GM06990 (cell line): ENCODE measurements at places on chromosomes 6 and 20.

GRCh38 chr20:47612670-47613069, 111.0 kb downstream of the NCOA3 start:
- DNase-seq: no peak

- DNase-seq: no peak
Observed at GRCh38 chr20:53937929-53938367, 132.4 kb downstream of the BCAS1 start.

- DNase-seq: no peak
Observed at GRCh38 chr6:81450180-81450579, 302.3 kb downstream of the TENT5A start.

GRCh38 chr6:10054672-10055071, 360.2 kb downstream of the TFAP2A start:
- DNase-seq: no peak

DNA sequence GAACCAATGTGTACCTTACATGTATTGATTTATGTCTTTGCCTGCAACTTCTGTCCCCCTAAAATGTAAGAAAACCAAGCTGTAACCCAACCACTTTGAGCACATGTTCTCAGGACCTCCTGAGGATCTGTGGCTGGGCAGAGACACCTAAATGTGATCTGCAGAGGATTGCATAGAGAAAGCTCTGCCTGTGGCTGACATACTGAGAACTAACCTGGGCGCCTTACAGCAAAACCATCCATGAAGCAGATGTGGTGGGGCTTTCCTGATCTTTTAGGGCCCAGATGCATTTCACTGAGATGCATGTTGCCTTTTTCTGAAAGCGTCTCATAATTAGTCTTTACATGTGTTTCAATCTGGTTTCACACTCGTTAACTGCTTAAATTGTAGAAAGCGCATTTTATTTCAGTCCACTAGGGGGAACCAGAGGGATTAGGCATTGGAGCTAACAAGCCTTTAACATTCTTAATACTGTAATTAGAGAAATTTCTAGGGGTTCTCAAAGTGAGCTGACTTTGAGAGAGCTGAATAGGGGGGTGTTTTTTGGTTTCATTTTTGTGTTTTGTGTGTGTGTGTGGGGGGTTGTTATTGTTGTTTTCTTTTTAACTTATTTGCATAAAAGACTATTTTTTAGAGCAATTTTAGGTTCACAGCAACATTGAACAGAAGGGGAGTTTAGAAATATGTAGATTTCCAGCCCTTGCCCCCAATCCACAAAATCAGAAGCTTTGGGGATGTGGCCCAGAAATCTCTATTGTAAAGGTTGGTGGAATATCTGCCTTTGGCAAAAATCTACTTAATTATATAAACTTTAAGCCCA, 50.9 kb upstream of the FAM184A start:
- DNase-seq: no peak

DNA sequence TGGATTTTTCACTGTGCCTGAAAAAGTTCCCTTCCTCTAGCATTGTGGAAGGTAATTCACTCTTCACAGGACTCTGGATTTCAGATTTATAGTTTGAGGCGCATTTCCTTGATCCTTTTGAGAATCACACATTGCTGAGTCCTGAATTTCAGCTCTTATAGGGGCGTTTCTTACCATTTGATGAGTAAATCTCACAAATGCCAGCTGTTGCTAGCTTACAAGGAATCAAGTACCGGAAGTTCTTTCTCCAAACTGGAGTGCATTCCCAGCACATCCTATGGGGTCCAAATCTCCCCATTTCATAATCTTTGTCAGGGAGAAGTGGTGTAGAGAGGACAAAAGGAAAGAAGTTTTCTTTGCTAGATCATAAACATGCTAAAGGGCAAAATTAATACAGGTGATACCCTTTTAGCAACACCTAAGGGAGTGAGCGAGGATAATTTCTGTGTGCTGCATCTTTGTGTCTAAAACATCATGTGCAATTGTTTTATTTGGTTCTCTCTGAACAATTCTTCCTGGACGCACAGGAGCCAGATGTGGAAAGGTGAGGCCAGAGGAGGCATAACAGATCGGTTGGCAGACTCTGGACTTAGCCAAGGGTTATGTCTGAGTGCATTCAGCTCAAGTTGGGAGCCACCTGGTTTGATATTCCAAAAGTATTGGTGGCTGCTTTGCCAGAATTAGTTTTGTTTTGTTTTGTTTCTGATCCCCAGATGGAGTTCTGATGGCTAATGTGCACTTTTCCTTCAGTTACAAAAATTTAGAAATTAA, 37.4 kb upstream of the EYA2 start:
- DNase-seq: no peak

DNA sequence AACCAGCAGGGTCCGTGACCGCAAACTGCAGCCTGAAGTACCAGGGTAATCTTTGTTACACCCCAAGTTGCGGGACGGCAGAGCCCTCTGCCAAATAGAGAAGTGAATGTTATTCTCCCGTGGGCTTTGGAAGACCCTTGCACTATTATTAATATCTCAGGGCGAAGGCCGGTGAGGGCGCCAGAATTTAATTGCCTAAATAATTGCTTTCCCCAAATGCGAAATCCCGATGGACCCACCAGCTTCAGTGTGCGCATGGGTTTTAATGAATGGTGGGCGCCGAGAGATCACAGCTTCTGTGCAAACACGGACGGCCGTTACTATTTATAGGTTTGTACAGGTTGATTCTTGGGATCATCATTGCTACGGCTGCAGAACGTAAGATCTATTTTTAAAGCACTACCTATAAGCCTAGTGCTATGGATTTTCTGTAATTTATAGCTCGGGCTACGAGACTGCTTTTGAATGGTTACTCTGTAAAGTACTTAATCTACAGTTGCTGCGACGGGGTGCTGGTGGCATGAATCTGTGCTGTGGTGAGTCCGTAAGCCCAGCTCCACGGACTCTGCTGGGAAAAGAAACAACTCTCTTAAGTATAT, 15.2 kb upstream of the PHACTR3 start:
- DNase-seq: no peak

DNA sequence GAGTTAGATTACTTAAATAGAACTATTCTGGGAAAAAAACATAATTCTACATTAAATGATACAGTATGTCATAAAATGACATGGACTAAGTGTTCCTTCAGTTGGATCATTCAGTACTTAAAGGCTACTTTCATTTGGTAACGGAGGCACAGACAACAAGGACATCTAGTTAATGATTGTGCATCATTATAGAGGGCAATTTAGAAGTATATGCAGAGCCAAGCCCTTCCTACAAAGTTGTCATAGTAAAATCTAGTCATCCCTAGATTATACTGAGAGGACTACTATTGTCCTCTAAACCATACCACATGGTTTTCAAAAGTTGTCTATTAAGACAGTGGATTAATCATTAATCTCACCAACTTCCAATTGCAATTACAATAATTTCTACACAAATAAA, 53.9 kb upstream of the STXBP5 start:
- DNase-seq: no peak

- DNase-seq: no peak
Observed at GRCh38 chr20:48984575-48985219, 61.4 kb upstream of the CSE1L start.

DNA sequence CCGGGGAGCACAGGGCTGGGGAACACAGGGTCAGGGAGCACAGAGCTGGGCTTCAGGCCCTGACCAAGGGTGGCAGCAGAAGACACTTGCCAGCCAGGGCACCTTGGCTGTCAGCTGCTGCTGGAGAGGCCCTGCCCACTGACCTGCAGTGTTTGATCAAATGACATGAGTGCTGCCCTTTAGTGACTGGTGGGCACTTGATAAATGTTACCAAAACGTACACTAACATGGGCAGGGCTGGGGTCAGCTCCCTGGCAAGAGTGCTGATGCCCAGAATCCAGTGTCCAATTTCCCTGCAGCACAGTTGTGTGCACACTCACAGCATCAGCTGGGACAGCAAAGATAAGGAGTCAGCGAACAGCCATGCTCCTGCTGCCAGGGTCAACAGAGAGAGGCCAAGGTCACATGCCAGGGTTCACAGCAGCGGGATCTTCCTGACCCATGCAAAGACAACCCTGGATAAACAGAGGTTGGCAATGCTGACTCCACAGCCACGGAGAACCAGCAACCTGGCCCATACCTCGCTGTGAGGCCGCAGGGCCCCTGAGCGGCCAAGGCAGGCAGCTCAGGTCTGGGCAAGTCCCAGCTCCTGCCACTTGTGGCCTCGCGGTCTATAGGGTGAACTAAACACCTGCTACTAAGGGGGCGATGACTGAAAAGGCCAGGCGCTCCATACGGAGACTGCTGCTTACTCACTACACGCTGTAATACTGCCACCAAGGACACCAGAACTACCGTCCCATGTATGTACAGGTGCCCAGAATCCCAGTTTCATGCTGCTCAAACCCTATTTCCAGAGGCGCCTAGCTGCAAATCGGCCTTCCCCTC, 46.3 kb downstream of the NINL start:
- DNase-seq: no peak

DNA sequence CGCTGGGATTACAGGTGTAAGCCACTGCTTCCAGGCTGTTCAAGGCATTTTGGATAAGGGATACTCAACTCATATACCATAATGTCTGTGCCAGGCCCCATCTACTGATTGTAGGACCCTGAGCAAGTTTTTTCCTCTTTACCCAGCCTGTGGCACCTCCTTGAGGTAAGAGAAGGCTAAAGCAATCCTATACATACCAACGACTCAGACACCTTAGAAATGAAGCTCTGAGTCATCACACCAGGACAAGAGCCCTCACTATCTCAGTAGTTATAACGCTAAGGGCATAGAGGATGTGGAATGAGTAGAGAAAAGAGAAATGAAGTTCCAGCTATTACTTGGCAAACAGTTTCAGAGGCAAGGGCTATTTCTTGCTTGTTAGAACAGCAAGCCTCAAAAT, 16.9 kb downstream of the NDRG3 start:
- DNase-seq: no peak

DNA sequence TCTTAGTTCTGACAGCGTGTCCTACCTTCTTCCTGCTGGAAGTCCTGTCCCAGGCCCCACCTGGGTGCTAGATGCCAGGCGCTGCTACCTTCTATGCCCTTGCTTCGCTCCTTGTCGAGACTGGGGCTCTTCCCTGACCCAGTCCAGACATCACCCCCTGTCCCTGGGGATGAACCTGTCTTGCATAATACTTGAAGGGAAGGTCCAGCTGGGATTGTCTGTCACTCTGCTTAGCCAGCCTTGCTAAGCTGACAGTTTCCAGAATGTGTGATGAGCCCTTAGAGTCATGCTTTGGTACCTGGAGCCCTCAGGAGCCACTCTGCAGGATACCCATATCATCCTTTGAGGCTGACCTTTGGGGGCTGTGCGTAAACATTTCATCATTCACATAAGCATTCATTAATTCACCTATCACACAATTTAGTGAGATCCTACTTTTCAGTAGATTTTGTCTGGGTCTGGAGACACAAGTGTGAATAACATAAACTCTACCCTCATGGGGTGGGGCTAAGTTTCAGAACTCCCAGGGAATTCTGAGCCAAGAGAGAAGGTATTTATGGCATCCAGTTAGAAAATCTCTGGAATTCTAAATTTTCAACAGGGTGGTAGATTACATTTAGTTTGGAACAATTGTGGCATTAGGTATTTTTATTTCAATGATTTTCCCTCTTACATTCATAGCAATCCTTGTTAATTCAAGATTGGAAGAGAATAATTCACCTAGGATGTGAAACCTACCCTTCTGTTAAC, 151.1 kb upstream of the HDAC2 start:
- DNase-seq: no peak

DNA sequence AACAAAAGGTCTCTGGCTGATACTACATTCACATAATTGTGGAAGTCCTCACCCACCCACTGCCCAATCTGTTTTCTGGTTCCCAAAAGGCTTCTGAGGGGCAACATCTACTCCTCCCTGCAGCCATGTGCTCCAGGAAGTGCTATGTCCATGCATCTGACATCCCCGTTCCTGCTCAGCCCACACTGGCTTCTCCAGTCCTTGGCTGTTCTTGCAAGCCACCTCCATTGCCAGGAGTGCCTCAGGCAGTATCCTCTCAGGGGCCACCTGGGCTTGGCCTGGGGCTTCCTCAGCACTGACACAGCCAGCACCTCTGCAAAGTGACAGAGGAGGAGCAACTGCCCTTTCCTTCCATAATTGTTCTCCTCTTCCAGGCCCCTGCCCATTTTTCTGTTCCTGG, 18.3 kb downstream of the ARHGAP18 start:
- no peak for DNase-seq

DNA sequence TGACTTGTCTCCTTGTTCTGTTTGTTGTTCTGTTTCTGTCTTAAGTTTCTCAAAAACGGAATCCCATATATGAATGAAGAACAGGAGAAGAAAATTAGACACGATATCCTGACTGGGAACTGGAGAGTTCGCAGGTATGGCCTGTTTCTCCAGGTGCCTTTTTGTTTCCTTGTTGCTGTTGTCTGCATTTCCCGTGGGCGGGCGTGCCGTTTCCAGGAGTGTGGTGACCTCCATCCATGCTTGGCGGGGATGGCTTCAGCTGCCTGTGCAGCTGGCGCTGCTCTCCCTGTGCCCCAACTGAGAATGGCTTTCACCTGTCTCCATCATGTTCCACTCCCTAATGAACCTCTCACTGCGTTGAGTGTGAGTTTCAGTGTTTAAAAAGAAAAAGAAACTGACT, 4.4 kb downstream of the PNLDC1 start:
- DNase-seq: no peak

DNA sequence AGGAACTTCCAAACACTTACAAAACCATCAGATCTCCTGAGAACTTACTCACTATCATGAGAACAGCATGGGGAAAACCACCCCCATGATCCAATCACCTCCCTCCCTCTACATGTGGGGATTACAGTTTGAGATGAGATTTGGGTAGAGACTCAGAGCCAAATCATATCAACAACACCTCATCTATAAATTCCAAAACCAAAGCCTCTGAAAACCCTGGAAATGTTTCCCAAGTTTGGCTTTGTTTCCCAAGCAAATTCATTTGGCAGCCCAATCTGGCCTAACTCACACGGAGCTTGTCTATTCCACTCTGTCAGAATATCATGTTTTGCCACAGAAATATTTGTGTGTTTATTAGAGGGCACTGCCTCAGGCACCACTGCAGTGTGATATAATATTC, 142.6 kb downstream of the COL9A1 start:
- no peak for DNase-seq

DNA sequence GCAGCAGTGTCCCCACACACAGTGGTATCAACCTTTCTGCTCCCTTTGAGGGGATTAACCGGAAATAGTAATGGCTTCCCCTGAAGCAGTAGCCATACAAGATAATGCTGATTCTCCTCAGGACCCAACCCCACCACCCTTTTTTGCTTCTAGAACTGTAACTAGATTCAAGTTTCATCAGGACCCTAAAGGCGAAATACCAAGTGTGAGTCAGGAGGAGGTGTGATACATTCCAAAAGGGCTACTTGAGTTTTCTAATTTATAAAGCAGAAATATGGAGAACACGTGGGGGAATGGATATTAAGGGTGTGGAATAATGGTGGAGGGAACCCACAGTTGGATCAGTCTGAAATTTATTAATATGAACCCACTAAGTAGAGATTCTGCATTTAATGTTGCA, 51.5 kb upstream of the CAP2 start:
- no peak for DNase-seq
